ENCODE measurements at places on chromosomes 3 and 15.

DNA sequence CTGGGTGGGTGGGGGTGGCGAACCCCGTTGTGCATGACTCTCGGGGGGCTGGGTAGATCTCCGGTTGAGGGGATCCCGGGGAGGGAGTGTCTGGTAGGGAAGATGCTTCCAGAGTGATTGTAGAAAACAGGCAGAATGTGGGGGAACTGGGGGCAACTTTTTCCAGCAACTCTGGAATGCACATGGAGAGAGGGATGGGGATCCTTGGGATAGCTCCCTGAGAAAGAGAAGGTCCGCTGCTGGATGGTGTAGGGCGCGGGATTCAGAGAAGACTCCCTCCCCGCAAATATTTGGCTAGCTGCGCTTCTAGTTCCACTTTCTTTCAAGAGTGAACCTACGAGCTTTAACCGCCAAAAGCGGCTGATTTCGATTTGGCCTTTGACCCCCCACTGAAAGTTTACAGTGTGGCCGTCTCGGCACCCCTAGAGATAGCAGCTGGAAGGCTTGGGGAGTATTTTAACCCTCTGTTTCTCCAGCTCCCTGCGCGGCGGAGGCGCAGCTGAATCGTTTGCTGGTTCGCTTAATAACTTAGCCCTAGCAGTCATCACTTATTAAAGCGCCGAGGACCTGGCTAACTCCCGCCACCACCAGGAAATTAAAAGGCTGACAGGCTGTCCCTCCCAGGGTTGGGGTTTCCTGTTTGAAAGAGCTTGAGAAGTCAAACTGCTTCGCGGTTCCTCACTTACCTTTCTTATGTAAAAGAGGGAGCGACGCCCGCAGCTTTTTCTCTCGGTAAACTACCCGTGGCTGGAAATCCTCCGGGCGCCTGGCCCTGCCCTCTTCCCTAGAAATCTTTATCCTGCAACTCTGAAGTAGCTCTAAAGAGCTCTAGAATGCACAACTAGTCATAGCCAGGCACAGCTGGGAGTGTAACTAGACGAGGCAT, 1.2 kb downstream of the PHLDB2 start:
- DNase-seq, result peak; percentile 65

- no peak for DNase-seq
Measured at GRCh38 chr3:146148468-146148931, 12.5 kb downstream of the PLOD2 start.

GRCh38 chr15:84599906-84600305, 903 bp upstream of the ZSCAN2 start:
- no peak for DNase-seq

- peak; percentile 67 for DNase-seq
Measured at GRCh38 chr15:66838671-66839239, 136.7 kb downstream of the SMAD6 start.

DNA sequence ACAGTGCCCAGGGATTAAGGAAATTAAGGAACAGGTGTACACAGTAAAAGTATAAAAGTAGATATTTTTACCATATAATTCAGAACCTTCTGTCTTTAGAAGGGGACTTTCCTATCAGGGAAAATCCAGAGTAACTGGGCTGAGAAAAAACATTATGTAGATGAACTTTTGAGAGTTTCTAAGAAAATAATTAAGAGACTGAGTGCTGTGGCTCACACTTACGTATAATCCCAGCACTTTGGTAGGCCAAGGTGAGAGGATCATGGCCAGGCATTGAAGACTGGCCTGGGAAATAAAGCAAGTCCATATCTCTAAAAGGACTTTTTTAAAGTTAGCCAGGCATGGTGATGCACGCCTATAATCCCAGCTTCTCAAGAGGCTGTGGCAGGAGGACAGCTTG, 1021.8 kb downstream of the FHIT start:
- no peak for DNase-seq

DNA sequence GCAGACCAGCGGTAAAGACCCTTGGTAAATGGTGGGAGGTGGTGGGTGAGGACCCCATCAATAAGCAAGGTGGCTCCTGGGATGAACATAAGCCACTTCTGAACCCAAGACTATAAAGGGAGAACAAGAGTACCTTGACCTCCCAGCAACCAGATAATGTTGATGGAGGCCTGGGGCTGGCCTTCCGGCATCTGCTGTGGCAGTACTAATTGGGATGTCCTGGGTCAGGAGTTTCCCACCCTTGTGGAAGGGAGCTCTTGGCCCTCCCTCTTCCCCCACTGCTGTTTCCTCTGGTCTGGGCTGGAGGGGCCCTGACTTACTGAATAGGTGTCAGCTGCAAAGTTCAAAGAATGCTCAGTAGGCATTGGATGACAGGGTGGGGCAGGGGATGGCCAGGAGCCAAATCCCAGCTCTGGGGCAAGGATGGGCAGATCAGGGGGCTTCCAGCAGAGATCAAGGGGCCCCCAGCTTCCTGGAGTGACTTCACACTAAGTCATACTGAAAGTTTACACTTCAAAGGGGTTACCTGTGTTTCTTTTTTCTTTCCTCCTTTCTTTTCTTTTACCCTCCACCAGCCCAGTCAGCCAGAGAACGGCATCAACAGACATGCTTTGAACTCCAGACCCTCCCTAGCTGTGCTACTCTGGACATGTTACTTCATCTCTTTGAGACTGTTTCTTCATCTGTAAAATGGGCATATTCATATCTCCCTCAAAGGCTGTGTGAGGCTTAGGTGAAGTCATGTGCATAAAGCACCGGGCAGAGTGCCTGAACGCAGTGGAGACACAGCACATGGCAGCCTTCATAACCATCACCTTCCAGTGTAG, 1.5 kb downstream of the RBP1 start:
- no peak for DNase-seq

DNA sequence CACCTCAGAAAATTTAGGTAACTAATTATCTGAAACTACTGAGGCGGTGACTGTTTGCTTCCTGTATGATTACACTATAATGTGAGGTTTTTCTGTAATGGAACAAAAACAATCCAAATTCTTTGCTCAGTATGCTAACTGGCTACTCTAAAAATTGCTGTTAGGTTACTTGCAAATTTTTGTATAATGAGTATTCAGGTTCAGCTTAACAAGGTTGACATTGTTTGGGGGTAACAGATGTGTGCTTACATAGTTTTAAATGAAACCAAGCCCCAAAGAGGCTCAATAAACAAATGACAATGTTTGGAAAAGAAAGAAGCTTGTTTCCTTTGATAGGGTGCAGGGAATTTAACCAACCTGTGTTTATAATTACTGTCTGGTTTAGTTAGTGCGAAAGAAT, 414.5 kb upstream of the MDFIC2 start:
- no peak for DNase-seq

DNA sequence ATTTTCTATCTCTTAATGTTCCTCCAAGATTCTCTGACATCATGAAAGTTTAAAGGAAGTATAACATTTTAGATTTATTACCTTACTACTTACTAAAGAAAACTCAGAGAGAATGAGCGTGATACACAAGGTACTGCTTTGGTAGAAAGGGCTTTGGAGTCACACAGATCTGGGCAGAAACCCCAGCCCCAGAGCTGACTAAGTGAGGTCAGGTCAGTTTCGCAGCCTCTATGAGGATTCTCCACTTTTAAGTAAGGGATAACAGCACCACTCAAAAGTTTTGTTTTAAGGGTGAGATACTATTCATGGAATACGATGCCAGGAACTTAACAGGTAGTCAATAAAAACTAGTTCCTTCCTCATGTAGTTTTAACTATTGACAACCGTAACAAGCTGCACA, 76.1 kb downstream of the CLDN11 start:
- DNase-seq, result no peak

- DNase-seq, result no peak
Measured at GRCh38 chr3:100020876-100021644, 93.2 kb downstream of the FILIP1L start.

DNA sequence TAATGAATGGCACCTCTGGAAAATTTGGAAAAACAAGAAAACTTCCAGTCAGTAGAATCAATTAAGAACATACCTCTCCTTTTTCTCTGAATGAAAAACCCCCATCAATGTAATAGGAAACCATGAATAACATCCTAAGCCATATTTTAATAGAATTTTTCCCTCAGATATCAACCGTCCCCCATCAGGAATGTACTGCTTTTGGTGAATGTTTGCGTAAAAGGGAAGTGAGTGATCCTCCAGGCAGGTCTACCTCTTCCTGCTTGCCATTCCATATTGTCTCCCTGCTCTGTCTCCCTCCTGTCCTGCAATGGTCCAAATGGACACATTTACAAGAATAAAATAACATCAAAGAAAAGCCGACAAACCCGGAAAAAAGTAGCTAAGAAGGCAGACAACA, 30.8 kb downstream of the LAMP3 start:
- DNase-seq, result no peak

Data from KBM-7 (cell line).